Cortex of kidney (tissue), 1 donor: ENCODE measurements at places on chromosomes 3 and 15.

DNA sequence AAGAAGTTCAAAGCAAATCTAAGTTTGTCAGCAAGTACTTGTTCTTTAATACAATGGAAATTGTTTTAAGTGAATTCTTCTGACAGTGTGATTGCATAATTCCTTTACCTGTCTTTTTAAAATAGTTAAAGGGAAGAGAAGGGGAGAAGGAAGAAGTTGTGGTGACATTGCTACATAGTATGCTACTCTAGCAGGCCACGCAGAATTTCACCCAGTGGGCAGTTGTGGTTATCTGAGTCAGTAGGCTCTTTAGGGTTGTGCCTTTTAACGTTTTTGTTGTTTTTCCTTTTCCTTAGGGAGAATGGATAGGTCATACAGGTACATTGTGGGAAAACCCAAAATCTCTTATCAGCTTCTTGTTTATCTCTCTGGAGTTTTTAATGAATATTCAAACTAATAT, 40.4 kb downstream of the KIF15 start:
- no peak for DNase-seq

GRCh38 chr3:23959135-23959900, 14.2 kb downstream of the NR1D2 start:
- DNase-seq = no peak

DNA sequence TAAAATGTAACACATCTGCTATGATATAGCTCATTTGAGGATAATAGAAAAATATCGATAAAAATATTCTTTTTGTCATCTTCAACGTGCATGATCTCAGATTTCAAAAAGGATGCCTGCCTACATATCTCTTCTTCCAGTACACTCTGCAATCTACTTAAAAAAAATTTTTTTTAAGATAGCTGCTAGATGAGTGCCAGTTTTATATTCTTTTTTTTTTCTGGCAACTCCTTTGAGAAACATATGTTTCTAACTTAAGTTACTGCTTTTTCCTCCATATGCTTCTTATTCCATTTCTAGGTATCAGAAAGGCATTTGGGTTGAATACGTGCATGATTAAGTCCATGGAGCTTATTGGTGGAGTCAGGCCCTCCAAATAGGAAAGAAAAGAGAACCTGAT, 160.4 kb downstream of the PPM1L start:
- no peak for DNase-seq

DNA sequence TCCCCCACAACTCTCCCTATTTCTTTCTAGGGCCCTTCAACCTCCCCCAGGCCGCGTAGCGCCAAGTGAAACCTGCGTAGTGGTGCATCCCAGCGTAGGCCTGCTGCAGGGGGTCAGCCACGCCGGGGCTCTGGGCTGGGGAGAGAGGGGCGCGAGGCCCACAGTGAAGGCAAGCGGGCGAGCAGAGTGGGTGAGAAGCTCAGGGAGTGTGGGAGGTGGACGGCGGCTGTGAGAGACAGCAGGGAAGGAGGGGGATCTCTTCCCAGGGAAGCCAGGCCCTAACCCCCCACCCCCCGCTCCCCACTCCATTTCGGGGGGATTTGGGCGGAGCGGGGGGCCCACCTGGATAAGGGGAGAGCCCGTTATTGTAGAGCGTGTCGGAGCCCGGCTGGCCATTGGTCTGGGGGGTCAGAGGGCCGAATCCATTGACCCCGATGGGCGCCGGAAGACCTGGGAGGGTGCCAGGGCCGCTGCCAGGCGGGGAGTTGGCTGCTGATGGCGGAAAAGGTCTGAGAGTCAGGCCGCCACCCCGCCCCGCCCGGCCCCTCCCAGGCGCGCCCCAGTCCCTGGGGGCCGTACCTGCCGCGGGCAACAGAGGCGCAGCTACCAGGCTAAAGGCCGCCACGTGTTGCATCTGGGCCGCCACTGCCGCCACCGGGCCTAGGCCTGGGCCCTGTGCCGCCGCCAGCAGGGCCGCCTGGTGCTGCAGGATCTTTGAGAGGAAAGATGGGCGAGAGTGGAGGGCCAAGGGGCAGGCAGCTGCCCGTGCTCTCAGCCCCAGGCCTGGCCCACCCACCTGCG, 16.6 kb upstream of the PARP6 start:
- DNase-seq = no peak

GRCh38 chr3:63613561-63613960, 38.9 kb upstream of the SNTN start:
- DNase-seq = no peak

GRCh38 chr3:86982883-86983282, 8.1 kb downstream of the VGLL3 start:
- DNase-seq = no peak

DNA sequence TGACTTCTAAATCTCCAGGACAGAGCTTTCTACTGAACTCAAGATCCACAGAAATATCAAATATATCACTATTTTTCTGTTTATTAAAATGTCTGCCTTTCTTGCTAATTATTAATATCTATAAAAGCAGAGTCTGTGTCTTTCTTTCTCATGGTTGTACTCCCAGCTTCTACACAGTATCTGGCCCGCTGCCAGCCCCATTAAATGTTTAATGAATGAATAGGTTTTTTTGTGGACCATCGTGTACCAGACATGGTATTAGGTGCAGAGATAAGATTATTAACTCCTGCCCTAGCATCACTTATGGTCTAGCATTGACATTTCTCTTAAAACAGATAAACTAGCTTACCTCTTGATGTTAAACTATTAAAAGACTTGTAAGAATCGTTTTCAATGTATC, 111.4 kb upstream of the RBMS3 start:
- DNase-seq = no peak

GRCh38 chr15:73972984-73973682, 19.0 kb downstream of the STOML1 start:
- DNase-seq = no peak

- no peak for DNase-seq
Measured at GRCh38 chr3:32487781-32488473, 14.7 kb downstream of the CMTM6 start.

DNA sequence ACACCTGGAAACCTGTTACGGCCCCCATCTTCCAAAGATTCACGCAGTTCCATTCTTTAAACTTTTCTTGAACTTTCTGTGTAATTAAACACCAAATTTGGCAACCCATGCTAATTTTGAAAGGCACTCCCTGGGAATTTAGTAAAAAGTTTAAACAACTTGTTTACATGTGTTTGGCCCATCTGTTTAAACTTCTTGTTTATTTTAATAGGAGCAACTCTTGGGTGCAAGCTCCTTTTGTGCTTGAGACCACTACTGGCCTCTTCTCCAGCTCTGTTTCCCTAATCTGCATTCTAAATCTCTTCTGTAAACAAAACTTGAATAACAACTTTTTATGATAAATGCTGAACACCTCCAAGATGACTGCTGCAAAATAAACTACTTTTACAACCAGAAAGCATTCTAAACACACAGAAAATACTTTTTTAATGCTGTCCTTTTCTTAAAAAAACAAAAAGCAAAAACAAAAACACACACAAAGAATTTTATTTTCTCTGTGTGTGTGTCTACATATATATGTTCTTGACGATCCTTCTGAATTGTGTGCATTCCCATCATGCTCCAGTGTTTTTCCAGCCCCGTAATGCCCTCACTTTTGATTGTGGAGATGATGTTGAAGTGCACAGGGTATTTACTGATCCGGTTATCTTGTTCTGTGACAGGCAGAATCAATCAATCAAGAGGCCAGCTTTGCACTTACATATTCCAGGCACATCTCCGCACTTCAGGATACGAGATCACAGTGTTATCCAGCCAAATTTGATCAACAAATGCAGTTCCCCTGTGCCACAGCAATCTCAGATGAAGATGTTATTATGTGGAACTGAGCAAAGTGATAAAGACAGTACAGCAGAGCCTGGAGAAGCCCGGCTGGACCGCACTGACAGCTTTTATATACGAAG, 416.9 kb downstream of the FOXP1 start:
- no peak for DNase-seq

DNA sequence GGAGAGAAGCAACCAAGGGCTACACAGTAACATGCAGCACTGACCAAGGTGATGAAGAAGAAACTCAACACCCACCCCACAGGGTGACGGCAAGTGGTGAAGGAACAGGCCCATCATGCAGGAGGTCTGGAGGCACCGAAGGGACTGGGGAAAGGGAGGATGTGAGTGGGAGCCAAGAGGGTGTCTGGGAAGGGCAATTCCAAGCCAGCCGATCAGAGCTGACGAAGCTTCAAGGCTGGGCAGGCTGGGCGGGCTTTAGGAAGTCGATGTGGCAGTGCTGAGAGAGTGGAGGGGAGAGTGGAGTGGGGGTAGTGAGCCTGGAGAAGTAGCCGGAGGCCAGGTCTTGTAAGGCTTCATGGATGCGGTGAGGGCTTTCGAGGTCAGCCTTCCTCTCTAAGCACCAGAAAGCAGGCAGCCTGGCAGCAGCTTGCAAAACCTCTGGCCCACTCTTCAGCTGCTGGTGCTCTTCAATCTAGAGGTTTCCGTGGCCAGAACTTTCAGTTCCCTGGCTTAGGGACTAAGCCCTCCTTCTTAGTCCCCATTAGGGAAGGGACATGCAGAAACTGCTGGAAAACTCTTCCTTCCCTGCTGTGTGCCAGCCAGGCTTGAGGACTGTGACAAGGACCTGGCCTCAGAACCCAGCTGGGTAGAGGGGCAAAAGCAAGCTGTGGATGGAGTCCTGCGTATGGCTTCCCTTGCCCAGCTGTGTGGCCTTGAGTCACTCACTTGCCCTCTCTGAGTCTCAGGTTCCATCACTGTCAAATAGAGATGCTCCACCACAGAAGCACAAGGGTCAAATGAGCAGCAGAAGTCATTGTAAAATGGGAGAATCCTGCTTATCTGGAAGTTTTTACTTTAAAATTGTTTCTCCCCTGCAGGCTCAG, 72.1 kb downstream of the TLE3 start:
- no peak for DNase-seq

DNA sequence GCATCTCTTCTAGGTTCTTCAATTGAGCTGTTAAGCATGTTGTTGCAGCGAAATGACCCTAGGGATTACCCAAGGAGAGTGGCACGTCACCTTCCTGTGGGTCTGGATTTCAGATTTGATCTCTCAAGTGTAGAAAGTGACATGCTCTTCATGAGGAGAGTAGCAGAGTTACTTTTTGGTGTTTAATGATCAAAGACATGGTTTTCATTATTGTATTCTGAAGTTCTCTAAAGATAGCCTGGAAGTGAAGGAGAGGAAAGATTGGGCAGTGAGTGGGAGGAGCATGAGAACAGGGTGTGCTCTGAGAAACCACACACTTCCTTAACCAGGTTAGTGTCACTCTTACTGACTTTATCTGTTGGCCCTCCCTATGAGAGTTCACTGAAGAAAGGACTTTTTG, 153.6 kb downstream of the AKAP13 start:
- DNase-seq = no peak

- DNase-seq = no peak
Measured at GRCh38 chr3:30741889-30742288, 135.5 kb downstream of the TGFBR2 start.

DNA sequence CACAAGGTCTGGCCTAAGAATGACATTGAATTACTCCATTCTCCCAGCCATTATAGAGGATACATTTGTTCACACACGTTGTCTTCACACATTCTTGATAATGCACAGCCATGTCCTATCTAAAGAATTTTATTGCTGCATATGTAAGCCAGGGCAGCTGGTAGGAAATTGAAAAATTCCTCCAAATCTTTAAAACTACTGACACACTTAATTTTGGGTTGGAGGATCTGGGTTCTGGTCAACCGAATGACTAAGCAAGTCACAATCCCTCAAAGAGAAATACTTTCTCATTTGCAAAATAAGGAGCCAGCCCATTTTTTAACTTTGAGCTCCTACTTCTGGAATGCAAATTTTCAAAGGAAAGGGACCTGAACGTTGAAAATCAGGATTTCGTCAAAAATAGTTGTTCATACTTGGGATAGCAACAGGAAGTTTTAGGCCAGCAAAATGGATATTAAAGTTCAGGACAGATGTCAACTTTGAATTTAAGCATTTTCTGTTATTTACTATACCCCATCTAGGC, 638.3 kb downstream of the NTRK3 start:
- no peak for DNase-seq

DNA sequence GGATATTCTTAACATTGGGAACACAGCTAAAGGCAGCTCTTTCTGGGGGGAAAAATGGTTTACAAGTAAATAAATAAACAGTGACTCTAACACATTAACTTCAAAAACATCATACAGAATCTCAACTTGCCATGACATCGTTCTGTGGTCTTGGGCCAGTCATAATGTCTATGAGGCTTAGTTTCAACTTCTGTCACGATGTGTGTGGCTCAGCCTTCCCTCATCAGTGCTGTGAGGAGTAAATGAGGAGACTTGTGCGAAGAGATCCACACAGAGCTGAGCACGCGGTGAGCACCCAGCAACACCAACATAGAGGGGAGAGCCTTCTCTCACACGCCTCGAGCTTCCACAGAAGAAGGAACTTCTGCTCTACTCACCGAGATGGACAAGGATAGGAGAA, 49.0 kb downstream of the DZIP1L start:
- DNase-seq = no peak

GRCh38 chr3:178195824-178196223, 340.4 kb upstream of the KCNMB2 start:
- no peak for DNase-seq

DNA sequence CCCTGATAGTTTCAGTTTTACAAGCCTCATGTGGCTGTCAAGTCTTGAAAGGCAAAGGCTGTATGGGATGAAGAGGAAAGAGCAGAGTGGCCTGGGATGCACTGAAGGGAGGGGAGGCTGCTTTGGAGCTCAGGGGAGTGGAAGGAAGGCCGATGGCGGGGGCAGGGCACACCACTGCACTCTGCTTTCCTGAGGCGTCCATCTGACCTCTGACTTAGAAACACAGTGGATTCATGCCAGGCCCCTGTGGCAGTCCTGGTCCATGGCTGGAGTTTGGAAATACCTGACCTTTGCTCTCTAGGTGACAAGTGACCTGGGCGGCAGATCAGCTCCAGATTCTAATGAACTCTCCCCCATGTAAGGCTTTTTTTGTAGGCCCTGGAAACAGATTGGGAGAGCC, 19.0 kb downstream of the FAH start:
- no peak for DNase-seq

GRCh38 chr3:38247366-38248035, 18.1 kb upstream of the SLC22A13 start:
- DNase-seq = no peak

DNA sequence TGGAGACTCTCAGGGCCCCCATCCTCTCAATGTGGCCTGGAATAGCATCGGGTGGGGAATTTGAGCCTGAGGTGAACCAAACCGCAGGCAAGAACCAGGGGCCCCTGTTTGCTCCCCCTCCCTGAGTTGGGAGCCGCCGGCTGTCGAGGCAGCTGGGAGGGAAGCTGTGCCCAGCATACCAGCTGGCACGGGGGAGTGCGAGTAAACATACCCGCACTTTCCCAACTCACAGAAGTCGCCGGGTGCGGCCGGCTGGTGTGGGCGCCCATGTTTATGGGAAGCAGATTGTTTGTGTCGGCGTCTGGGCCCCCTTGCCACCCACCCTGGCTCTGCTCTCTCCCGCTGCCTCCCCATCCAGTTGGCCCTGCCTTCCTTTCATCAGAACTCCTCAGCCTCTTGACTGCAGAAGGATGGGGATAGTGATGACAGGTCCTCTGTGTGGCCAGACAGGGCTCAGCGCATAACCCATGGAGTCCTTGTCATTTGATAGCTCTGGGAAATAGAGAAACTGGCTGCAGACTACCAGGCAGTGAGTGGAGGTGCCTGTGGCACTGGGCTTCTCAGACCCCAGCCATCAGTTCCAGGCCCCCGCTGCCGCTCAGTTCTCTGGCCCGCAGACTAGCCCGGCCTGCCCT, 60.4 kb downstream of the CACNA2D2 start:
- no peak for DNase-seq

GRCh38 chr15:87121336-87121735, 1041.7 kb downstream of the AGBL1 start:
- DNase-seq = no peak
